Activated CD4-positive, alpha-beta T cell treated with anti-CD3 and anti-CD28 coated beads, Interleukin-2, amount 10 ng/mL, durations not matched to agents 24 days and 14 days (primary cell): ENCODE measurements at places on chromosomes 2 and 18. TPM values are rescaled to one million over a fixed set of nuclear protein-coding genes. Genes with fewer than 3 reads are reported as not detected.

DNA sequence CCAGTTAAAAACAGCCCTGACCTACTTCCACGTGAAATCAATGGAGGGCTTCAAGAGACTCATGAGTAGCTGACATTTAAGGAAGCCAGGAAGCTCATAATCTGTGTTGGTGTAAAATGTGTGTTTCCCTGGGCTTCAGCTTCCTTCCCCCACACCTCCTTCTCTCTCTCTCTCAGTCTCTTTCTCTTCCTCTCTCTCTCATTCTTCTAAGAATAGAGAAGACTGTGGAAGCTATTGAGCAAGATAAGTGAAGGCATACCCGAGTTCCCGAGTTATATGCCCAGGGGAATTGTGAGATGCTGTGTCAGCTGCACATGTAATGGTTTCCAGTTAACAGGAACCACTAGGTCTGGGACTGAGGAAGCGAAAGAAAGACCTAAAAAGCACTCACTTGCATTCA, 199.4 kb downstream of the NYAP2 start:
- H3K4me3 ChIP-seq = no peak overlapping the region
- no peak overlapping the region for H3K27ac ChIP-seq
- DNase-seq = no peak
- H3K4me1 ChIP-seq = no peaks in the 10 kb centered on the region

KCNG3 gene
- 0.12 and 0.26 TPM in 2 replicates for total RNA-seq

CRYGB gene
- not detected in 2 replicates for total RNA-seq

LCT gene
- total RNA-seq = 0.31 and 0.51 TPM in 2 replicates

AQP12A gene
- total RNA-seq = not detected in 2 replicates

GRCh38 chr2:195535911-195536522, 121.0 kb upstream of the SLC39A10 start:
- DNase-seq = peak; percentile 94
- H3K27me3 ChIP-seq = no peaks in the 10 kb centered on the region
- H3K27ac ChIP-seq = peak overlapping the region; percentile 99
- peak overlapping the region; percentile 87 for H3K4me3 ChIP-seq
- peaks cover 18% of the 10 kb centered on the region for H3K36me3 ChIP-seq
- peaks cover 80% of the 10 kb centered on the region for H3K4me1 ChIP-seq

- no peak for DNase-seq
- no peak overlapping the region for H3K4me3 ChIP-seq
- no peaks in the 10 kb centered on the region for H3K4me1 ChIP-seq
- no peaks in the 10 kb centered on the region for H3K36me3 ChIP-seq
- H3K27me3 ChIP-seq = peaks cover 12% of the 10 kb centered on the region
- no peak overlapping the region for H3K27ac ChIP-seq
Observed at GRCh38 chr18:49756671-49757362, 56.5 kb downstream of the ACAA2 start.

ANKRD62 gene
- total RNA-seq = not detected in 2 replicates

DNA sequence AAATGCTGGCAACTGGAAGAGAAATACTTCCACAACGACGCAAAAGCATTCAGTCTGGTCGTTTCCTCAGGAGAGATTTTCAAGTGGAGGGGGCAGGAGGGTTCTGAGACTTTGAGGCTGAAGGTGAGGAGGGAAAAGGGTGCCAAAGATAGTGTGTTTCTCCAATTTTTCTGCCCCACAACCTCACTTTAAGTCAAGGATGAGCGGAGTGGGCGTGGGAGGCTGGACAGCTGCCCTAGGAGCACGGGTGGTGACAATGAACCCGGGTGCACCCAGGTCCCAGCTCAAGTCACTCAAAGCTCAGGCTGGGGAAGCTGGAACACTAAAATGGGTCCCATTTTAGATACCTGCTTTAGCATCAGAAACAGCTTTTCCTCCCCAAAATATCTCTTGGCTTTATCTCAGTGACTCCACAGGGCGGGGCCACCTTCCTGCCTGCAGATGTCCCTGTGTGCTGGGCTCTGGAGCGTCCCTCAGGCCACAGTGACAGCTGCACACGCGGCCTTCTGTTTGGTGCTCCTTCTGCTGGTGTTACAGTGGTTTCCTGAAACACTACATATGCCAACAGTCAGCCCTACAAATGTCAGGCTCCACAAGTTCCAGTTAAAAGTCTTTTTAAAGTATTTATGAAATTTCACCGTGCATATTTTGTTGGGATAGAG, 1.4 kb upstream of the MBP start:
- DNase-seq = peak; percentile 80
- H3K4me3 ChIP-seq = peak overlapping the region; percentile 71
- no peaks in the 10 kb centered on the region for H3K27me3 ChIP-seq
- H3K27ac ChIP-seq = peak overlapping the region; percentile 75
- H3K4me1 ChIP-seq = peaks cover 35% of the 10 kb centered on the region

GRCh38 chr2:219998714-219999227, 371.3 kb downstream of the SLC4A3 start:
- H3K4me3 ChIP-seq = no peak overlapping the region
- no peaks in the 10 kb centered on the region for H3K27me3 ChIP-seq
- H3K4me1 ChIP-seq = no peaks in the 10 kb centered on the region
- no peak overlapping the region for H3K27ac ChIP-seq
- no peak for DNase-seq

DPYSL5 gene
- not detected in 2 replicates for total RNA-seq

DNA sequence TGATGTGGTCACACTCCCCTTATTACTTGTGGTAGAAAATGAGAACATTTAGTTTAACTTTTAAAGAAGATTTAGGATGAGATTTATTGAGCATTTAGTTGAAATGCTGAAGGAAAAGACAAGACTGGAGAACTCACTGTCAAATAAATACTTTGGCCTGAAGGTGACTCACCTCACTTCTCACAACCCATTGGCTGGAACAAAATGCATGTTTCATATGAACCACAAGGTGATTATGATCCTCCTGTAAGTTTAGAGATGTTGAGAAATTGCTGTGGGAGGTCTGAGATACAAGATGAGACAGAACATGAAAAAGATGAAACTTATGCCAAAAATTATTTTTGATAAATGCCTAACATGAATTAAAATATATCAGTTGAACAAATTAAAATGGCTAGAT, 1004.5 kb downstream of the SOCS6 start:
- H3K27ac ChIP-seq = no peak overlapping the region
- H3K36me3 ChIP-seq = no peaks in the 10 kb centered on the region
- no peaks in the 10 kb centered on the region for H3K4me1 ChIP-seq
- H3K4me3 ChIP-seq = no peak overlapping the region
- no peak for DNase-seq
- H3K27me3 ChIP-seq = no peaks in the 10 kb centered on the region

PKDCC gene
- total RNA-seq = not detected in 2 replicates

GRCh38 chr18:77073336-77074093, 59.1 kb downstream of the MBP start:
- peak overlapping the region; percentile 73 for H3K27ac ChIP-seq
- no peak overlapping the region for H3K4me3 ChIP-seq
- peak; percentile 57 for DNase-seq
- no peaks in the 10 kb centered on the region for H3K27me3 ChIP-seq
- peaks cover 45% of the 10 kb centered on the region for H3K36me3 ChIP-seq

DNA sequence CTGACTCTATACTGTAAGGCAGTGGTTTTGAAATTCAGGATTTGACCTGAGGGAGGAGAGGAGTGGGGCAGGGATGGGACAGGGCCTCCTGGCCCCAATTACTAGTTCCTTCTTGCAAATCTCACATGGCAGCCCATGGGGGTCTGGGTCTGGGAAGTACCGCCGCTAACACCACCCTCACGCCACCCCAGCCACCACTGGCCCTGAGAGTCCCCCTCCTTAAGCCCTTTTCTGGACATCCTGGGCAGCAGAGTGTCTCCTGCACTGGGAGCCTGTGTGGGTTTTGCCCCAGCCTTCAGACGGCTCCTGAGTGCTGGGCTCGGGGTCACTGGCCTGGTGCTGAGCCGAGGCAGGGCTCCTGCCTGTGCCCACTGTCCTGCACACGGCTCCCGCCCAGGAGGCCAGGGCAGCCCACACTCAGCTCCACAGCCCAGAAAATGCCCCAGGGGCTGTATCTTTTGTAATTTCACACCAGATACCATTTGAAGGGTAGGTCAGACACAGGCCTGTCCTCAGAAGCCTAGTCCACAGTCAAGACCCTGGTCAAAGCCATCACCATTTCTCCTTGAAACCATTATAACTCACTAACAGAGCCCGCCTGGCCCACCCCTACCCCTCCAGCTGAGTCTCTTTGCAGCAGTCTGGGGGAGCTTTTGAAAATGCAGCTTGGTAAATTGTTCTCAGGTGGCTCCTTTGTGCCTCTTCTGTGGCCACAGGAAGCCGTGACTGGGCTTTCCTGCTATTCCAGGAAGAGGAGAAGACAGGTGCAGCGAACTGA, 55.1 kb downstream of the CYP27C1 start:
- no peak for DNase-seq
- H3K36me3 ChIP-seq = no peaks in the 10 kb centered on the region
- no peaks in the 10 kb centered on the region for H3K4me1 ChIP-seq

ETAA1 gene
- total RNA-seq = 10.8 and 12.0 TPM in 2 replicates

DNA sequence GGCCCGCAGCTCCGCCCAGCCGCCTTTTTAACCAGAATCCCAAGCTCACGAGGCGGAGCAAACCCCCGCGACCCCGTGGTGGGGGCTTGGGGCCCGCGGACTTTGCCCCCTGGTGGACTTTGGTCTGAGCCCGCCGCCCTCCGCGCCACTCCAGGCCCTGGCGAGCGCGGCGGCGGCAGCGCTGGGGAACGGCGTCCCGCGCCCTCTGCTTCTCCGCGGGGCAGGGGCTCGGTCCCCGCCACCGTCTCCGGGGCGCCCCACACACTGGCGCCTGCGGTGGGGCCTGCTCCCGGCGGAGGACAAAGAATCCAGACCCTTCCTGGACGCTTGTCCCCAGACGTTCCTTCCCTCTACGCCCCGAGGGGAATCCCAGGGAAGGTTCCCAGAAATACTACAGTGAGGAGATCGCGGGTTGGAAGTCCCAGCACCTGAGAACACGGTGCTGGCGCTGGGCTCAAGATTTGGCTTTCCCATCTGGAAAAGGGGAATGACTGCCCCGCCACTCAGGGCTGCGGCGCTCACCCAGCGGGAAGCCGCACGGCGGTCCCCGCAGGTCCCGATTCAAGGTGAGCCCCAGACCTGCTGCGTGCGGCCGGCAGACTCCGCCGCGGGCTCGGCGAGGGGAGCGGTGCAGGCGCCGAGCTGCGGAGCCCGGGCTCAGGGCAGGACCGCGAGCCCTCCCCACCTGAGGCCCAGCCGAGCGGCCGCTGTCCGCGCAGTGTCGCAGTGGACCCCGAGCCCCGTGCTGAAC, at the start of gene HAAO:
Gene HAAO, minus strand, starts transcription at position 1 of the 751 bp plus-strand sequence. CDS start 47 bp downstream, outside the sequence.
- no peak within 1 kb of the TSS for H3K27ac ChIP-seq
- peaks cover 49% of the 10 kb centered on the region for H3K27me3 ChIP-seq
- peak within 1 kb of the TSS; percentile 72 for H3K4me3 ChIP-seq
- DNase-seq = no peak
- no peaks in the 10 kb centered on the region for H3K36me3 ChIP-seq

- no peak overlapping the region for H3K4me3 ChIP-seq
- peaks cover 46% of the 10 kb centered on the region for H3K4me1 ChIP-seq
- DNase-seq = no peak
- H3K27me3 ChIP-seq = no peaks in the 10 kb centered on the region
- peak overlapping the region; percentile 78 for H3K27ac ChIP-seq
Observed at GRCh38 chr2:161981679-161982250, 92.2 kb downstream of the DPP4 start.

LRP1B gene
- not detected in 2 replicates for total RNA-seq

DNA sequence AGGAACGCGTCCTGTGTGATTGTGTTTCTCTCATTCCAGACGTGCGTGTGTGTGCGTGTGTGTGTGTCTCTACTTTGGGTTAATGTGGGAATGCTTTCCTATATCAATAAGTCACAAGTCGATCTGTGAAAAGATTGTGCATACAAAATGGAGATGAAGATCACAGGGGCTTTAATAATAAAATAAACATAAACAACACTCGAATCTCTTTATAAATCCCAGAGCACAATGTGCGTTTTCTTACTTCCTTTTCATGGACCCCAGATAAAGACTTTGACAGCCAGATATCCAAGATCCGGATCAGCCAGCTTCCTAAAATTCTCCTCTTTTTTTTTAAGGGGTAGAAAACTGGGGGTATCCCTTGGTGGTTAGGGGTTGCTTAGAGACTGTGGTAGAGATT, 4.7 kb downstream of the PAX8 start:
- H3K4me1 ChIP-seq = peaks cover 9% of the 10 kb centered on the region
- no peak for DNase-seq
- no peak overlapping the region for H3K4me3 ChIP-seq
- no peak overlapping the region for H3K27ac ChIP-seq
- peaks cover 75% of the 10 kb centered on the region for H3K27me3 ChIP-seq

CFAP53 gene
- 0.38 and 0.63 TPM in 2 replicates for total RNA-seq

DNA sequence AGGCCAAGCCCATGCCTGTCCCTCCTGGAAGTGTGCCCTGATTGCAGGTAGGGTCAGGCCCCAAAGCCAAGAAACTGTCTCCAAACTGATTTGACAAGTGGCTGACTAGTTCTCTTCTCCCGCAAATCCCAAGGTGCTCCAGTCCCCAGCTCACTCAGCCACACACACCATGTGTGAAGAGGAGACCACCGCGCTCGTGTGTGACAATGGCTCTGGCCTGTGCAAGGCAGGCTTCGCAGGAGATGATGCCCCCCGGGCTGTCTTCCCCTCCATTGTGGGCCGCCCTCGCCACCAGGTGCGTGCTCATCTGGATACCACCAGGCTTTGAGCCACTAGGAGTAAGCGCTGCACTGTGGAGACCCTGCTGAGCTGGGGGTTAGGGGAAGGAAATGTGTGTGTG, 8.3 kb downstream of the ACTG2 start:
- no peaks in the 10 kb centered on the region for H3K27me3 ChIP-seq
- H3K27ac ChIP-seq = no peak overlapping the region
- DNase-seq = no peak
- H3K36me3 ChIP-seq = no peaks in the 10 kb centered on the region
